NCI-H2171 (cell line): ENCODE measurements at places on chromosomes 1 and 21.

GRCh38 chr21:36803816-36804439 is 105.0 kb downstream of the SIM2 start:
- no peak for DNase-seq

DNA sequence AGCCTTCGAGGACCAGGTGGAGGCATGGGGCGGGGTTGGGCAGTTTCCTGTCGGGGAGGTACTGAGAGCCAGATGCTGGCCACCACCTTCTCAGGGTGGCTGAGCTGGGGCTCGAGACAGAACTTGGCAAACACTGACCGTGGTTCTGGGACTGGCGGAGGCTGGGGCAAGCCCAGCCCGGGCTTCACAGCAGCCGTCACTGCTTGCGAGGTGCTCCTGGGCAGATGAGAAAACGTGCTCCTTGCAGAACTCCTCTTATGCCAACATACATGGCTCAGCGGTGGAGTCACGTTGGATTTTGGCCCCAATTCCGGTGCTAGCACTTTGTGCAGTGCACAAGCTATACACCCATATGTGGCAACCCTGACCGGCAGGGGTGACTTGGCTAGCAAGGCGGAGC is 69.2 kb downstream of the RUNX3 start:
- DNase-seq: no peak

DNA sequence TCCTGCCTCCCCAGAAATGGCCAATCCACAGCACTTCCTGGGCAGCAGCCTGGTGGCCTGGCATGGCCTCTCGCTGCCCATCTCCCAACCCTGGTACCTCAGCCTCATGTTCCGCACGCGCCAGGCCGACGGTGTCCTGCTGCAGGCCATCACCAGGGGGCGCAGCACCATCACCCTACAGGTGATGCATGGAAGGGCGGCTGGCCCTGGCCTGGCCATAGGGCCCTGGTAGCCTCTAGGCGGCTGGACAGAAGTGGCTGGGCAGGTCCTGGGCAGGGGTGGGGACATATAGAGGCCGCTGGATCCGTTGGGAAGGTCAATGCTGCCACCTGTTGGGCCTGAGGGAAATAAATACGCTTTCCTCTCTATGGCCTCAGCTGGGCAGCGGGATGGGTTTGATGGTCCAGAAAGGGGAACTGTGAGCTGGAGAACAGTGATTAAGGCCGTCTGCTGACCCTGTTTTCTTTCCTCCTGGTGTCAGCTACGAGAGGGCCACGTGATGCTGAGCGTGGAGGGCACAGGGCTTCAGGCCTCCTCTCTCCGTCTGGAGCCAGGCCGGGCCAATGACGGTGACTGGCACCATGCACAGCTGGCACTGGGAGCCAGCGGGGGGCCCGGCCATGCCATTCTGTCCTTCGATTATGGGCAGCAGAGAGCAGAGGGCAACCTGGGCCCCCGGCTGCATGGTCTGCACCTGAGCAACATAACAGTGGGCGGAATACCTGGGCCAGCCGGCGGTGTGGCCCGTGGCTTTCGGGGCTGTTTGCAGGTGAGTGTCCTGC is 14.4 kb downstream of the CELSR2 start:
- DNase-seq: no peak

DNA sequence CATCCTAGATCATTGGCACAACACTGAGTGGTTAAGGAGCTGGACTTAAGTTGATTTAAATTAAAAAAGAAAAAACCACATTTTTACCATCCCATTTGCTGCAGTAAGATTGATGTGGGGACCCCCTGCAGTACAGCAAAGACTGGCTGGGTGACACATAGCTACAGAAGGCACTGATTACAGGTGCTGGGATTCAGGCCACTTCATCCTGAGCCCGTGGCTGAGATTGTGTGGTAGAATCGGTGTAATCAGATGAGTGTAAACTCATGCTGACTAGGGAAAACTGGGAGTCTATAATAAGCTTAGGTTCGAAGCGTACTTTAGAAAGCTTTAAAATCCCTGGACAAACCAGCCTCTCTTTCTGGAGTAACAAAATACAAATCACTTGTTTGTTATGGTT is 70.1 kb downstream of the SLC25A24 start:
- no peak for DNase-seq

DNA sequence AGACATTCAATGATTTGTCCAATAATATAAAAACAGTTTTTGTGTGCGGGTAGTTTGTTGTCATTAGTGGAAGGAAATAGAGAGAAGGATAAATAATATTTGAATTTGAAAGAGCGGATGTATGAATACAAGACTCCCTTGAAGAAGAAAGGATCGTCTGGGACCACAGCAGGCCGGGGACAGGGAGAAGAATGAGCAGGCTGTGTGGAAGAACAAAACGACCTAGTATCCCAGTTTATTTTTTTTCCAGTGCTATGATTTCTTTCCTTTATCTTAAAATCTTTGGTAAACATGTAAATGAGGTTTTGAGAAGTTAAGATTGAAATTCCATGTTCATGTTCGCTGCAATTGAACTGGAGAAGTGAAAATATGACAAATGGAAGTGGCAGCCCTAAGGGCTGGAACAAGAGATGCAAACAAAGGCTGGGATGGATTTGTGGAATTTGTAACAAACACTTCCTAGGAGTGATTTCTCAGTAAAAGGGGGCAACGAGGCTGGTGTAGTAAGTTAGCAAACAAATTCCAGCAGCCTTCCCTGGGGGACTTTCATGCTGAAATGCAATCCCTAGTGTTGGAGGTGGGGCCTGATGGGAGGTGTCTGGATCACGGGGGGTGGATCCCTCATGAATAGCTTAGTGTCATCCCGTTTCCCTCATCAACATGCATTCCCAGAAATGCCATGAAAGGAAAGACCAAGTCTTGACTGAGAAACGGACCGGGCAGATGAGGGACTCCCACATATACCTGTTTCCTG is 10.2 kb upstream of the IFI16 start:
- no peak for DNase-seq

DNA sequence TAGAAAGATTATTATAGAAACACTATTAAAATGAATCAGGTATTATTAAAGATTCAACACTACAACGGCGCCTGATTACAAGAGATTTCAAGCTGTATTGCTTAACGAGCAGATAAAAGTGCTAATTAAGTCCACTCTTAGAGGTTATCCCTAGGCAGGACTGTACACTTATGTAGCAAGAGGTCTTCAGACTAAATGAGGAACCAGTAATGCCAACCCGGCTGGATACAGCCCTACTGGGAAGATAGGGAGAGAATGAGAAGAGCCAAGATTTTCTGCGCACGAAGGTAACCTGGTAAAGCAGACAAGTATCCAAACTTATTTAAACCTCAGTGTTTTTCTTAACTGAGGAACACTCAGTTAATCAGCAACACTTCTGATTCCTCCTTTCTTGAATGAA is 115.7 kb upstream of the HIVEP3 start:
- DNase-seq: no peak

DNA sequence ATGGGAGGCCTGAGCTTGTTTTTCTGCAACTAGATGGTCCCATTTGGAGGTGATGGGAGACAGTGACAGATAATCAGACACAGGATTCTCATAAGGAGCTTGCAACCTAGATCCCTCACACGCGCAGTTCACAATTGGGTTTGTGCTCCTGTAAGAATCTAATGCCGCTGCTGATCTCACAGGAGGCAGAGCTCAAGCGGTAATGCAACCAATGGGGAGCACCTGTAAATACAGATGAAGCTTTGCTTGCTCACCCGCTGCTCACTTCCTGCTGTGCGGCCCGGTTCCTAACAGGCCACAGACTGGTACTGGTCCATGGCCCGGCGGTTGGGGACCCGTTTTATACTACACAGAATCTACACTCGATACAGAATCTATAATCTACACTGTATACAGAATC is 52.6 kb upstream of the B3GALNT2 start:
- no peak for DNase-seq

DNA sequence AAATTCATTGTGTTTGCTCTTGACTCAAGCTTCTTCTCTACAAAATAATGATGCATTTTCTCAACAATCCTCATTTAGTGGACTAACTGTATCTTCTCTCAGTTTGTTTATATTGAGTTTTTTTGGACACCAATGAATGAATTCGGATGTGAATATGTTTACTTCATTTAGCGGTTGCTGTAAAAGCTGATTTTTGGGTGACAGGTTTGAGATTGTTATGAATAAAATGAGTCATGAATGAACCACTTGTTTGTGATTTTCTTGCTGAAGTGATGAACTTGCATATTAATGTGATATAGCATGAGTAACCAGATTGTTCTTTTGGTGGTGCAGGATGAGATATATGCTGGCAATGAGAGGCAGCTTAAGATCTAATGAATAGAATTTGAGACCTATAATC is 3.1 kb downstream of the DNM3 start:
- DNase-seq: no peak

DNA sequence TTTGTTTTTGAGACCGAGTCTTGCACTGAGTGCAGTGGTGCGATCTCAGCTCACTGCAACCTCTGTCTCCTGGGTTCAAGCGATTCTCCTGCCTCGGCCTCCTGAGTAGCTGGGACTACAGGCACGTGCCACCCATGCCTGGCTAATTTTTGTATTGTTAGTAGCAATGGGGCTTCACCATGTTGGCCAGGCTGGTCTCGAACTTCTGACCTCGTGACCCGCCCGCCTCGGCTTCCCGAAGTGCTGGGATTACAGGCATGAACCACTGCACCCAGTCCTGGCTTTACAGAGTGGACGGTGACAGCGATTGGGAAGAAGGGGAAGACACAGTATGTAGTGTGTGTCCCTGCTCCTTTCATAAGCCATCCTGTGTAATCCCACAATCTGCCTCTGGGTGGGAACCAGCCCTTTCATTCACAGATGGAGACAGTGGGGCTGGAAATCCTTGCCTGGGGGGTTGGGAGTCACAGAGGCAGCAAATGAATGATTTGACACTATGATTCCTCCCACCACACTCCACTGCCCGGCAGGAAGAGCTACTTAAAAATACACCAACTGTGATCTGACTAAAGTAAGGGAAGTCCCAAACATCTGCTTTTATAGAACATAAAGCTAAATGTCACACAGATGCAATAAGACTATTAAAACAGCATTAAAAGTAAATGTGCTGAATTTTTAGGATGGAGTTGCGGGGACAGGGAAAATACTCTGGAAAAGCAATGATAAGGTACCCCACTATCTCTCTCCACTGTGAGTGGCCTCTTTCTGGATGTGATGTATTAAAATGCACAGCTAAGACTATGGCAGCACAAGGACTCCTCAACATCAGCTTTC is 4.5 kb downstream of the PARP1 start:
- no peak for DNase-seq

DNA sequence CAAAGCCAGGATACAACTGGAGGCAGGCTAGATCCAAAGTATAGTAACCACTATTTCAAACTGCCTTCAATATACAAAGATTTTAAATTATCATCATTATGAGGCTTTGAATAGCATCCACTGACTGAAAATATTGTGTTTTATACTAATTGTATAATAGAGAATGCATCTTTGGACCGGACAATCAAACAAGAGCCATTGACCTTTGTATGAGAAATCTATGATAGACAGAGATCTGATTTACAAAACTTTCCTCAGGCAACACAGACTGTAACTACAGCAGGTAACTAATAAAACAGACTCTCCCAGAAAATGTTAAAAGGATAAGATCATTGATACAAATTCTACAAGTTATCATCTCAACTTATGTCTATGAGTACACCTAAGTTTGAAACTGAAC is 152.9 kb downstream of the DENND1B start:
- DNase-seq: no peak

DNA sequence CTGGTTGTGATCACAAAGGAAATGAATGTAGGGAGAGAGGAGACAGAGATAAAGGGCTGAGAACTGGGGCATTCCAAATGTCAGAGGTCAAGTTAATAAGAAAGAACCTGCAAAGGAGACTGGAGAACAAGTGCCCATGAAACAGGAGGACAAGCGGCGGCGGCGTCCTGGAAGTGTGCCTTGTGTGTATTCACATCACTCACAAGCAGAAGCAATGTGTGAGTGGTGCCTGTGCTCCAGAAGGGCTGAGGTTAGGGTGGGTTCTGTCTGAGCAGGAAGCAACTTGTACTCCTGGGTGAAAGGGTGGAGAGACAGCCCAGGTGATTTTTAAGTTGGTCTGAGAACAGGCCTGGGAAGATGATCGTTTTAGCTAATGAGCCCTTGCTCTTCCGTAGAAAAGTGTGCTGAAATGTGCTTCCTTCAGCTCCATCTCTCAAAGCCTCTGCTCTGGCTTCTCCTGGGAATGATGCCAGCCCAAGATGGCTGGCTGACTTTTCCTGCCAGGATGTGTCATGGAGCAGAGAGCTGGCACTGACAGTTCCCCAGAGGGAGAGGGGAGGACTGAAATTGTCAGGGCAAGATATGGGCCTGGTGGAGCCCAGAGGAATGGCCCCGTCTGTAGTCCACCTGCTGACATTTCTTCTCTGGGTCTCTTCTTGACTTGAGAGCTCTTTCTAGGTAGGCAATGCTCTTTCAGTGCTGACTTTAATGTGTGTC is 25.1 kb upstream of the PLEKHA6 start:
- peak; percentile 33 for DNase-seq

DNA sequence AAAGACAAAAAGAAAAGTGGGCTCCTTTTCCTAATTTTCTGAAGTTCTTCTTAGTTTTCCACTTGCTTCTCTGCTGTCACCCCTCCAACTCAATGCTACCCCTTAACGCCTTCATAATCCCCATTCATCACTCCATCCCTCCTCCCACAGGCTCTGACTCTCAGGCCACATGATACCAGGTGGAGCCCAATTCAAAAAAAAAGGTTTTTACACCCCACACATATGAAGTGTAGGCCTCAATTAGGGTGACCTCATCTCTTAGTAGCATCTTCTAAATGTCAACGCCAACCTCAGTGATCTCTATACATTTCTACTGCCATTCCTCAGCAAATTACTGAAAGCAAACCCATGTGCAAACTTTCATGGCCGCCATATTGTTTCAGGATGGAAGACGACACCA is 6.4 kb downstream of the SSBP3 start:
- DNase-seq: no peak

- DNase-seq: no peak
Measured at GRCh38 chr1:62128745-62129144, 65.9 kb upstream of the L1TD1 start.
